AG10803 (cell line): ENCODE measurements at places on chromosomes 12 and 14.
A peak's percentile ranks its signal among the peaks of the same experiment; 100 is the strongest.

GRCh38 chr14:54443981-54444380, 2.8 kb upstream of the CNIH1 start:
- peak; percentile 59 for DNase-seq

DNA sequence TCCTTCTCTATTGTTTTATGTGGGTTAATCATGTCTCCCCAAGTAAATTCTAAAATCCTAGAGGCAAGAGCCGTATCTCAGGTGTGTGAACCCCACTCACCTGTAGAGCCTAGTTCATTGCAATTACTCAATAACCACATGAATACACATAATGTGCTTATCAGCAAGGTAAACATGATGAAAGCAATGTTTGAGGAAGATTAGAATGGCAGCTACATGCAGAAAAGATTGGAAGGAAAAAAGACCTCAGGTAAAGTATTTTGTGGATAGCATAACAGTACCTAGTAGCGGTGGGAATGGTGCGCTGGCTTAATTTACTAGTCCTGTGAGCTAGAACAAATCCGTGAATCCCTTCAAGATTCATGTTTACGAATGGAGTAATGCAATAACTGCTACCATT, 5.3 kb upstream of the KRAS start:
- DNase-seq, result no peak

GRCh38 chr12:109157986-109158385, 41.6 kb downstream of the ACACB start:
- peak; percentile 64 for DNase-seq

DNA sequence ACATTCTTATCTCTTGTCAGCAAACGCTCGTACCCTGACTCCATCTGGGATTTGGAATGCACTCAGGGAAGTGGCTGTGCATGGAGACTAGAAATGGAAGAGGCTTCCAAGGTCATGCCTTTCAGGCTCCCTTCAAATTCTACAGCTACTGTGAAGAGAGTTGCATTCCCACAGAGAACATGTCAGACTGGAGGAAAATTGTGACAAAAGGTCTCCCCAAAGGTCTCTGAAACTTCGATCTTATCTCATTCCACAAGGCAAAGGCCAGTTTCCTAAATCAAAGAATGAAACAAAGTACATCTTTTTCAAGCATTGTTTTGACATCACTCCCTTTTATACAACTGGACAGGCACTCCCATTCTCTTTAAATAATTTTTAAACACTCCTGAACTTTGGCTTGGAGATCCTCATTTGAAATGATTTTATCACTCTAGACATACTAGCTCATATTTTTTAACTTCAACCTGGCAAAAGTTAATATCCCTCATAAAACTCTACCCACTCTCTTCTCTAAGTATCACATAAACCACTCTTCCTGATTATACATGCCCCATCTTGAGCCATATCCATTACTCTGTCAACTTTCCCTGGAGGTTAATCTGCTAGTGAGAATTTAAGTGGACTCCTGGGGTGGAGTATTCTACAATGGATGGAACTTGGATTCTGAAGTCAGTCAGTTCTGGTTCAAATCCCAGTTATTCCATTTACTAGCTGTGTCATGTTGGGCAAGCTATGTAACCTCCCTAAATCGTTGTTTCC, 218.1 kb upstream of the HMGA2 start:
- DNase-seq, result no peak

DNA sequence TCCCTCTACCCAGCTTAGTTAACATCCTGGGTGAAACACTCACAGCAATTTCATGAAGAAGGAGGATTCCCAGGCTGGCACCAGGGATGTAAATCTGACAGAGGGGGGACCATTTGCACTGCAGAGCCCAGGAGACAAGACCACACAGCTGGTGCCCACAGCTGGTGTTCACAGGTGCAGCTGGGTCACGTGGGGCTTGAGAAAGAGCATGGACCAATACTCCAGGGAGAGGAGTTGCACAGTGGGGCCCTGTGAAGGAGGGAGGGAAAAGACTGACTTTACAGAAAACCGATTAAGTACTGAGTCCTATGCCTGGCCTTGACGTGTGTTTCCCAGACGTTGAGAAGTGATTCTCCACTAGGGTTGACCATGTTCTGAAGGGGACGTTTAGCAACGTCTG, 1316.7 kb upstream of the TMEM132C start:
- no peak for DNase-seq

DNA sequence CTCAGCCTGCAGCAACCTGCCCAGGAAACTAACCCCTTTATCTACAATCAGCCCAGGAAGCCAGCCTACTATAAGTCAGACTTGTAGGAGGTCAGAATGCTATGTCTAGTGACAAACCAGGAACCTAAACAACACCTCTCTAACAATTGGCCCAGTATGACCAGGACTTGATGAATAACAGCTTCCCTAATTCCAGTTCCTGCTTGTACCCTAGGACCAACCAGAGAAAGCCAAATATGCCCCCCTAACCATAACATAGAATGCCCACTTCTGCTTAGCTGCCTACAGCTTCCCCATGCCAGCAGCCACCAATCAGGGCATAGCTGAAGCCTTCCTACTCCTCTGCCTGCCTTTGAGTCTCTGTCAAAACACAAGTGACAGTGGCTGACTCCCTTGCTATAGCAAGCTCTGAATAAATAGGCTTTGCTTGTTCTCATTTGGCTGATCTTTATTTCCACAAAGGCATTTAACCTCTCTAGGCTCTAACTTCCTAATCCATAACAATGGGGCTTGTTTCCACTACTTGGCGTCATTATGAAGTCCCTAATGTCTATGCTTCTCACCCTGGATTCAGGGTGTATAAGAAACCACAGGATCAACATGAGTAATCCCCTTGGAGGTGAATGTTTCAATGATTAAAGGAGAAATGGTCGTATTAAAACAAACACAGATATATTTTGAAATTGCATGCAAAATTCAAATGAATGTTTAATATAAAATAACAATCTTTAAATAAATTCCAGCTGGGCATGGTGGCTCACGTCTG, 220.2 kb downstream of the ANO6 start:
- no peak for DNase-seq

DNA sequence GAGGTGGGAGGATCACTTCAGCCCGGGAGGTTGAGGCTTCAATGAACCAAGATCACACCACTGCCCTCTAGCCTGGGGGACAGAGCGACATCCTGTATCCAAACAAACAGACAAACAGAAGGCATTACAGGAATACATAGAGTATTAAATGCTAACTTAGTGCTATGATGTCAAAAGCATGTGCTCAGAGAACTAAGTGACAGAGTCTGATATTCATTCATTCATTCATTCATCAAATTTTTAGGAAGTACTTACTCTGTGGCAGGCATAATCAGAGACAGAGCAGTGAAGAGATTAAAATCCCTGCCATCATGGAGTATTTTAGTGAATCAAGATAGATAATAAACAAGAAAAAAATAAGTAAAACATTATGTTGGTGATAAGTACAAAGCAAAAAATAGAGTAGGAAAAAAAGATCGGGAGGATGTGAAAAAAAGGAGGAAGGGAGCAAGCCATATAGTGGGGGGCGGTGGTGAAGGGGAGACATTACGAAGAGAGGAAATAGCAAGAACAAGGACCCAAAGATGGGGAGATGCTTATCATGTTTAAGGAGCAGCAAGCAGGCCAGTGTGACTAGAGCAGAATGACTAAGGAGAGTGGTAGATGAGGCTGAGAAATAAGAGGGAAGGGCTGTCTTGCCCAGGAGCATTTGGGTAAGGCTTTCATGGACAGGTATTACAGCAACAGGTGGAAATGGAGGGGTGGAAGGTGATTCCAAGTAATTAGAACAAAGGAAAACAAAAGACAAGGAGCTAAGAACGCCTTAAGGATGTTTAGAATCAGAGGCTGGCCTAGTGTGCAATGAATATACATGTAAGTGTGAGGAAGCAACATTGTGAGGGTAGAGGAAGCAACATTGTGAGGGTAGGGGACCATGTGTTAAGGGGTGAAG, 2.8 kb downstream of the MAP4K5 start:
- DNase-seq, result no peak

DNA sequence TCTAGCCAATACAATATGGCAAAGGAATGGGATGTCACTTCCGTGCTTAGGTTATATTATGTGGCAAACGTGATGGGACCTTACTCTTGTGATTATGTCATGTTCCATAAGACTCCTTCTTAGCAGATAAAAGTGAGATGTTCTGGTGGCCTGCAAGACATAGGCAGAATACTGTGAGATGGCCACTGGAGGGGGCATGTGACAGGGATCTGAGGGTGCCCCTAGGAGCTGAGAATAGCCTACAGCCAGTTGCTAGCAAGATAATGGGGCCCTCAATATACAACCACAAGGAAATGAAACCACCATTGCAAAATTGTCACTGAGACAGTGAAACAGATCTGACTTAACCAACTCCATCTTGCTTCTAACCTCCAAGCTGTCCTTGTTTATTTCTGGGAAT, 151.4 kb upstream of the SSTR1 start:
- no peak for DNase-seq

DNA sequence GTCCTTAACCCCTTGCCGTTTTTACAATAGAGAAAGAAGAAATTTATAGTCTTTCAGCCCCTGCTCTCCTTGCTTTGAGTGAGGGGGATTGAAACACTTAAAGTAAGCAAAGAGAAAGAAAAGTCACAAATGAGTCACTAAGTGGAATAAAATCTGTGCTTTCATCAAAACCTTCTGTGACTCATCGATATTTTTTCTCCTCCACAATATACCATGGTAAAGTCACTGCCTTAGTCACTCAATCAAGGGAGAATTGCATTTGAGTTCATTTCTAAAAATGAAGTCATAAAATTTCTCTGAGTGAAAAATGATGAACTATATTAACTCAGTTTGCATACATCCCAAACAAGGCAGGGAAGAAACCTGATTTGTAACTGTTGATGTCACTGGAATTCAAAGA, 470.3 kb downstream of the FOXG1 start:
- peak; percentile 60 for DNase-seq

GRCh38 chr12:116066381-116067230, 210.9 kb downstream of the MED13L start:
- DNase-seq, result peak; percentile 35

DNA sequence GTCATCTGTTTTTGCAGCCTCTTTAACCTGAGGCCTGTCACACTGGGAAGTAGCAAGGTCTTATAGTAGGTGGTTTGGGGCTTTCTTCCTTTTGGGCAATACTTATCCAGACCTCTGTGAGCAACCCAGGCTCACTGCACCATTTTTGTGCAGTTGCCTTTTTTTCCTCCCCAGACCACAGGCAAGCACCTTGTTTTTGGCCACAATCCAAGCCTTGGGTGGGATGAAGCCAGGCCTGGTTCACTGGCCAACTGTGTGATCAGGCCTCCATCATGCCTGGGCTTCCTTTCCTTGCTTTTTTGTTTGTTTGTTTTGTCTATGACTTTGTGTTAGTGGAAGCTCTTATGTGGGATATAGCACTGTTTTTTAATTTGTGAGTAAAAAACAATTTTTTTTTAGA, 71.7 kb downstream of the DNAH10 start:
- DNase-seq, result no peak

DNA sequence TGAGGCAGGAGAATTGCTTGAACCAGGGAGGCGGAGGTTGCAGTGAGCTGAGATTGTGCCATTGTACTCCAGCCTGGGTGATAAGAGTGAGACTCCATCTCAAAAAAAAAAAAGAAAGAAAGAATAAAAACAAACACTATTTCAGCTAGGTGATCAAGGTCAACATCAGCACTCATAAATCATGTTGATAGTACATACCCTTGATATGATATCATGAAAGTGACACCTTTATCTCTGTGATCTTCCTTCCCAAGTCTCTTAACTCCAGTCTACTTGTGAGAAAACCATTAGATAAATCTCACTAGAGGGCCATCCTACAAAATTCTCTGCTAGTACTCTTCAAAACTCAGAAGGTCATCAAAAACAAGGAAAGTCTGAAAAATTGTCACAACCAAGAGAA, 44.2 kb upstream of the PTGR2 start:
- no peak for DNase-seq

DNA sequence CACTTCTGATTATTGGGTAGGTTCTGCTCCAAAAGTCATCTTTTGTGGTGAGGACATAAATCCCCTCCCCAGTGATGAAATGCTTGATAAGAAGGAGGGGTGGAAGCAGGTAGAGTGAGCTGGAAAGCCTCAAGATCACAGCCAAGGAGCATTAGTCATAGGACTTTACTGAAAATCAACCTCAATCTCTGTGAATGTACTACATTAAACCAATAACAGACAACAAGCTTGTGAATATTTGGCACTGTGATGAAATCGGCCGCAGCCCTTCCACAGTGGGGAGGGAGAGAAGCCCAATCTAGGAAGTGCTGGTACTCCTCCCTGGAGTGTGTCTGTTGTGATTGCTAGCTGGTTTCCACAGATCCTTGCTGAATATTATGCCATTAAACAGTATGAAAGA, 41.2 kb upstream of the PTCSC3 start:
- DNase-seq, result no peak

DNA sequence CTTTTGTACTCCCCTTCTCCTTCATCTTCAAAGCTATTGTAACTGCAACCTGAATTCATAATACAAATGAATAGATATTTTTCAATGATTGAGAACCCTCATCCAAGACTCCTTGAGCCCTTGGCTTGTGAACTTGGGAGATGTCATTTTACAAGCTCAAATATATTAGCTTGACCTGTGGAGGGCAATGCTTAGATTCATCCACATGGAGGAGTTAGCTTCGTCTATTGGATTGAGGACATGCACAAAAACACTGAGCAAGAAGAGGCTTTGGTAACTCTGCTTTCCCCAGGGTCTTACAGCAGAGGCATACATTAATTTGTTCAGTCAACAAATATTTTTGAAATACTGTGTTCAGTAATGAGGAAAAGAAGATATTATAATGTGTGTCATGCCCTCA, 101.1 kb downstream of the OTOGL start:
- no peak for DNase-seq

- no peak for DNase-seq
Measured at GRCh38 chr12:99029511-99030271, 384.6 kb downstream of the APAF1 start.

DNA sequence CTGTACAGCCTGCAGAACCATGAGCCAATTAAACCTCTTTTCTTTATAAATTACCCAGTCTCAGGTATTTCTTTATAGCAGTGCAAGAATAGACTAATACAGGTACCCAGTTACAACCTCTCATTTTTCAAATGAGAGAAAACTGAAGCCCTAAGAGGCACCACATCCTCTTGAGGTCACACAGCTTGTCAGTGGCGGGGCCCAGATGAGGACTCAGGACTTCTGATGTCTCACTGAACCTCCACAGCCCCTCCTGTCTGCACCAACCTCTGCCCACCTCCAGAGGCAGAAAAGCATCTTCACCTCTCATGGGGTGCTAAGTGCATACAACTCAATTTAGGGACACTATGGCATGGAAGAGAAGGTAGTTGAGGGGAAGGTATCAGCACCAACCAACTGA, 120.7 kb downstream of the CRACR2A start:
- no peak for DNase-seq

- peak; percentile 42 for DNase-seq
Measured at GRCh38 chr12:120276734-120277133, 11.2 kb upstream of the PXN start.

GRCh38 chr12:31523306-31523705, 67.6 kb downstream of the DENND5B start:
- peak; percentile 43 for DNase-seq

- no peak for DNase-seq
Measured at GRCh38 chr14:51680031-51680430, 28.3 kb downstream of the FRMD6 start.
